ENCODE measurements at places on chromosomes 16 and 17.
A peak's percentile ranks its signal among the peaks of the same experiment; 100 is the strongest.

DNA sequence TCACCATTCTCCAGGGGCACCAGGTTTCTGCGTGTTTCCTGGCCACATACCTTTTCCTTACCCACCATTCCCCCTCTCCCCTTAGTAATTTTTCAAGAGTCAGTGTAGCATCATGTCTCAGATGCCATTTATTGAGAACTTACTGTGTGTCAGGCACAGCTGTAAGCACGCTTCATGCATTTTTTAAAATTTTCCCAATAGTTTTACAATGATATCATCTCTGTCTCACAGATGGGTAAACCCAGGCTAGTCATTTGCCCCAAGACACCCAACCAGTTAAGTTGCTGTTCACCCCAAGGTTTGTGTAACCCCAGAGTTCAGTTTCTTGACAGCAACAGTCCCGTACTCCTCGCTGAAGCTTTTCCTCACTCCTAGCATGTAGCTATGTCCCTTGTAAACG, 56.4 kb upstream of the IRX3 start:
- H3K36me3 ChIP-seq, result no peaks in the 10 kb centered on the region
- H3K4me1 ChIP-seq, result no peaks in the 10 kb centered on the region
- no peak overlapping the region for H3K27ac ChIP-seq
- no peak for DNase-seq
- no peaks in the 10 kb centered on the region for H3K27me3 ChIP-seq

DNA sequence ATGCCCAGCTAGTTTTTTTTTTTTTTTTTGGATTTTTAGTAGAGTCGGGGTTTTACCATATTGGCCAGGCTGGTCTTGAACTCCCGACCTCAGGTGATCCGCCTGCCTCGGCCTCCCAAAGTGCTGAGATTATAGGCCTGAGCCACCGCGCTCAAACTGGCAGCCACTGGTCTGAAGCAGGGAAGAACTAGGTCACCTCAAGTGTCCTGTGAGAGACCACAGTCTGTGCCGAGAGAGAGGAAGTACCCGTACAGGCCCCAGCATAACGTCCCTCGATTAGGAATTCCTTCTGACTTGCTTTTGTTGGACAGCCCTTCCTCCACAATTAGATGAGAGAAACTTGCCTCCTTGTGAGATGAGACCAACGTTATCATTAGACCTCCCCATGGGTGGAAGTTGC, 13.7 kb upstream of the CD300E start:
- no peak overlapping the region for H3K27ac ChIP-seq
- no peaks in the 10 kb centered on the region for H3K36me3 ChIP-seq
- H3K27me3 ChIP-seq, result peaks cover 6% of the 10 kb centered on the region
- peaks cover 21% of the 10 kb centered on the region for H3K4me1 ChIP-seq
- peak; percentile 35 for DNase-seq

DNA sequence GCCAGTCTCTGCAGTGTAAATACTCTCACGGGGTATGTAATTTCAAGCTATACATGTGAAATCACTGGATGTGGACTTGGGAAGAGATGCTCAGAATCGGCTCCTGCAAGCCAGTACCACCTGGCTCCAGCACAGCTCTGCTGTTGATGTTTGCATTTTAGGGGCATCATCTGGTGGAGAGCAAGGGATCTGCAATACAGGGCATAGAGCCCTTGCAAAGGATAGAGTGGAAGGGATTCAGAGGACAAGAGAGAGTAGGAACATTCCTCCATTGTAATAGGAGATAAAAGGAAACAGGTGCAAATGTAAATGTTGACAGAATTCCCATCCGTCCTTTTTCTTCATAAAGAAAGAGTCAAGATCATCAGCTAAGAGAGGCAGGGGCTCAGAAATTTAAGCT, 184.1 kb downstream of the PMP22 start:
- H3K4me3 ChIP-seq, result no peak overlapping the region
- no peaks in the 10 kb centered on the region for H3K36me3 ChIP-seq
- H3K27me3 ChIP-seq, result no peaks in the 10 kb centered on the region
- H3K27ac ChIP-seq, result no peak overlapping the region
- no peak for DNase-seq

DNA sequence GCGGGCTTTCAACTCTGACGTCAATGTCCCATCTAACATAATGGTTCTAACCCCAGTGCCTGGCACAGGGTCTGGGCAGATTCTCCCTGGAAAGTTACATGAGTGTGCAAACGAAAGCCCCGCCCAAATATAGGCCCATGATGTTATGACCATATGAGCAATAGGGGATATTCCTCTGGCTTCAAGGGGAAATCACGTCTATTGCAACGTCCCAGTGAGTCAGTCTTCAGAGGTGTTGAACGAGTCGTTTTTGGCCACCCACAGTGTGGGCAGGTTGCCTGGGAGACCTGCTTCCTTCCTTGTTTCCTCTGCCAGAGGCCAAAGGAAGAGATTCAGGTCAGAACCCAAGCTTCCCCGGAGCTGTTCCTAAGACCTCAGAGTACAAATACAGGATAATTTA, 30.3 kb downstream of the PIK3R5 start:
- no peak for DNase-seq
- no peak overlapping the region for H3K27ac ChIP-seq
- no peaks in the 10 kb centered on the region for H3K27me3 ChIP-seq
- H3K4me1 ChIP-seq, result peaks cover 34% of the 10 kb centered on the region
- H3K4me3 ChIP-seq, result no peak overlapping the region
- peaks cover 17% of the 10 kb centered on the region for H3K36me3 ChIP-seq

DNA sequence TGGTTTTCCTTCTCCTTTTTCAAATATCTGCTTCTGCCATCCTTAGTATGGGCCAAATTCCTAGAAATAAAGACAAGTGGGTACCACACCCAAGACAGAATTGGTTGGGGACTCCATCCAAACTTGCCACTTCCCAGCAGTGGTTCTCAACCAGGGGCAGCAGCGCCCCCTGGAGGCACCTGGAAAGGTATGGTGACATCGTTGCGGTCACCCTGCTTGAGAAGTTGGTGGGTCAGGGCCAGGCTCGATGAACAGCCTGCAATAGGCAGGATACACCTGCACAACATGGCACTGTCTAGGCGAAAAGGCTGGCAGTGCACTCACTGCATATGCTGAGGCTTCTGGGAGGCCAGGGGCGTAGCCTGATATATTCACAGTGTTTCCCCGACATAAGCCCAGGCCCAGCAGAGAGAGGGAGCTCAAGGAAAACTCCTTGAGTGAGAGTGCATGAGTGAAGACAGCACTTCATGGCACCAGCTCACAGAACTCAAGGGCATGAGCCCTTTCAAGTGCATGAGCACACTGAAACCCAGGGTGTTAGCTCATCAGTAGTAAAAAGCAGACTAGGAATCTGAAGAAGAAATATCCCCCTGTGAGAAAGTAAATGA, 57.7 kb downstream of the CMC2 start:
- peaks cover 10% of the 10 kb centered on the region for H3K27me3 ChIP-seq
- no peak for DNase-seq
- H3K4me1 ChIP-seq, result no peaks in the 10 kb centered on the region
- no peak overlapping the region for H3K27ac ChIP-seq
- H3K4me3 ChIP-seq, result no peak overlapping the region

GRCh38 chr16:31397701-31398100, 4.6 kb downstream of the ITGAD start:
- no peak for DNase-seq
- H3K27ac ChIP-seq, result no peak overlapping the region
- H3K4me3 ChIP-seq, result no peak overlapping the region
- peaks cover 11% of the 10 kb centered on the region for H3K4me1 ChIP-seq
- H3K27me3 ChIP-seq, result no peaks in the 10 kb centered on the region

DNA sequence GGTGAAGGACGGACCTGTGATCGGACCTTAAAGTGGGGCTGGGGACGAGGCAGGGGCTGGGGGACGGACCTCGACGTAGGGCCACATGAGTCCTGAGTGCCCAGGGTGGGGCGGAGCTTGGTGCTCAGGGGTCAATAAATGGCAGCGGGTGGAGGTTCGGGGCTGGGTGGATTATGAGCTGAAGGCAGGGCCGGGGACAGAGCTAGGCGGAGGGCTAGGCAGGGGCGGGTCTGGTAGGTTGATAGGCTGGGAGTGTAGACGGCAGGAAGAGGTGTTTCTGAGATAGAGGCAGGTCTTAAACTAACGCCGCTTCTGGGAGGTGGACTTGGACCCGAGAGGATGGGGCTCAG, 733 bp downstream of the CHRNB1 start:
- H3K4me1 ChIP-seq, result peaks cover 30% of the 10 kb centered on the region
- DNase-seq, result peak; percentile 34
- H3K27me3 ChIP-seq, result peaks cover 67% of the 10 kb centered on the region
- no peak overlapping the region for H3K27ac ChIP-seq
- peak overlapping the region; percentile 37 for H3K4me3 ChIP-seq

GRCh38 chr16:1099189-1100083, 3.4 kb upstream of the C1QTNF8 start:
- H3K36me3 ChIP-seq, result no peaks in the 10 kb centered on the region
- DNase-seq, result no peak
- no peak overlapping the region for H3K27ac ChIP-seq
- H3K27me3 ChIP-seq, result peaks cover 15% of the 10 kb centered on the region
- H3K4me1 ChIP-seq, result peaks cover 9% of the 10 kb centered on the region

DNA sequence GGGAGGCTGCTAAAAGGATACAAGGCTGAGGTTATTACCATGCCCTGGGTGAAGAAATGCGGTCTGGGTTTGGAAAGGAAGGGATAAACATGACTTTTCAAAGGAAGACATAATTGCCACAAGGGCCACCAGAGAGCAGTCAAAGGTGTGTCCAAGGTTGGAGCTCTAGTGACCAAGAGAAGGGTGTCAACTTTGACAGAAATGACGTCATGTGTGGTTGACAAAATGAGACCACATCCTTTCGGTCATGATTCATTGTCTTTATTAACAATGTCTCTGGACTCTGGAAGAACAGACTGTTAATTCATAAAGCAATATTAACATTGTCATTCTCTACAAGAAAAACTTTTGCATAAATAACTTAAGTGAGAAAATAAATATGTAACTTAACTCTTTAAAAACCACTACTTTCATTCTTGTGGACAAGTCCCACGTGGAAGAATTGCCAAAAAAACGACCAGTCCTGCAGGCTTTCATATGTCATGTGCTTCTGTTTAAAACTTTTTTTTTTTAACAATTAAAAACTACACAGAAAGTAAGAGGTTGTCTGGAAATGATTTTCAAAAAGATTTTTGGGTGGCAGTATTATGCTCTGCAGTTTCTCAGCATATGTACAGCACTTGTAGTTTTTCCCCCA, 5.0 kb downstream of the SOST start:
- peaks cover 26% of the 10 kb centered on the region for H3K27me3 ChIP-seq
- no peak overlapping the region for H3K4me3 ChIP-seq
- H3K4me1 ChIP-seq, result no peaks in the 10 kb centered on the region
- H3K36me3 ChIP-seq, result no peaks in the 10 kb centered on the region
- no peak overlapping the region for H3K27ac ChIP-seq

- H3K4me1 ChIP-seq, result peaks cover 18% of the 10 kb centered on the region
- H3K27ac ChIP-seq, result no peak overlapping the region
- H3K27me3 ChIP-seq, result peaks cover 60% of the 10 kb centered on the region
These were observed 7.9 kb upstream of the BAHCC1 start for GRCh38 chr17:81387100-81388090.

DNA sequence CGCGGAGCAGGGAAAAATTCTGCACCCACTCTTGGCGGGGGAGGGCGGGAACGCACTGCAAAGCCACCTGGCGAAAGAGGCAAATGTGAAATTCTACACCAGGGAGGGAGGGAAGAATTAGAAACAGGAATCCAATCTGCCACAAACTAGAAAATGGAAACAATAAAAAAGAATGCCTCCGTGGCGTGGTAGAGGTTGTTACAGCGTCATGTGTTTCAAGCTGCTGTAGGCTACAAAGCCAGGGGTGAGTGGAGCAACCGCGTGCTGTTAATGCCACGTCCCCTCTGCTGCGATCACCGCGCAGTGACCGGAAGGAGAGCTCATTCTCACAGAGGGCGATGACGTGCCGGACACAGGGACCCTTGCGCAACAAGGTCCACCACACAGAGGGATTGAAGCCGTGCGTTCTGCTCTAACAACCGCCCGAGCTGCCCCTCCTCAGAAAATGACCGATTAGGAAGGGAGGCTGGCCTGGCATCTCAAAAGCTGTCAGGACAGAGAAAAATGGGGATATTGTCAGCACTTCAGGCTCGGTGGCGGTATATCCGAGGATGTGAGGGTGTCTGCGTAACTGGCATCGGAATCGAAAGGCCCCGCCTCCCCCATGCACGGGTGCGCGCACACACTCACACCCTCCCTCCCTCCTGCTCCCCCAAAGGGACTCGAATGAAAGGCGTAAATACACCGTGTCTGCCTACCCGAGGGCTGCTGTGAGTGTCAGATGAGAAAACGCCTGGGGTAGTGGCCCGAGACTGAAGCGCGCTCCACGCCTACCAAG, 70.8 kb upstream of the TNRC6C start:
- no peaks in the 10 kb centered on the region for H3K27me3 ChIP-seq
- peak; percentile 93 for DNase-seq
- peaks cover 57% of the 10 kb centered on the region for H3K4me1 ChIP-seq
- H3K27ac ChIP-seq, result peak overlapping the region; percentile 93
- peak overlapping the region; percentile 67 for H3K4me3 ChIP-seq
- H3K36me3 ChIP-seq, result no peaks in the 10 kb centered on the region

DNA sequence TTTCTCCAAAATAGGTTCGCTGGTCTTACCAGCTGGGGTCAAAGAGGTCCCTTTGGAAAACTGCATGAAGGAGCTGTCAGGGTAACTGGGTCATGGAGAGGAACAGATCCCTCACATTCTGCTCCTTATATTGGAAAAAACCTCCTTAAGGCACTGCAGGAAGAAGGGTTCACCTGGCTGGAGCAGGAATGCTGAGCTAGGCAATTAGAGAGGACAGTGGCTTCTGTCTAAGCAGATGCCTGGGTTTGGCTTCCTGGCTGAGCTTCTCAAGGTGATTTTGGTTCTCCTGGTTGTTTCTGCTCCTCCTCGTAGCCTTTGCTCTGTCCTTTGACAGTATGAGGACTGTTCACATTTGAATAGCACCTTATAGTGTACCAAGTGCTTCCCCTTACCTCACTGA, 19.6 kb downstream of the ITGB3 start:
- DNase-seq, result no peak
- H3K27ac ChIP-seq, result no peak overlapping the region
- H3K4me1 ChIP-seq, result no peaks in the 10 kb centered on the region
- no peak overlapping the region for H3K4me3 ChIP-seq
- H3K36me3 ChIP-seq, result no peaks in the 10 kb centered on the region
- H3K27me3 ChIP-seq, result no peaks in the 10 kb centered on the region

Data from CD4-positive, alpha-beta T cell (primary cell).